ENCODE measurements at places on chromosomes 3 and 15.

- DNase-seq: peak; percentile 4
Measured at GRCh38 chr3:78258798-78259197, 1218.9 kb downstream of the ROBO2 start.

DNA sequence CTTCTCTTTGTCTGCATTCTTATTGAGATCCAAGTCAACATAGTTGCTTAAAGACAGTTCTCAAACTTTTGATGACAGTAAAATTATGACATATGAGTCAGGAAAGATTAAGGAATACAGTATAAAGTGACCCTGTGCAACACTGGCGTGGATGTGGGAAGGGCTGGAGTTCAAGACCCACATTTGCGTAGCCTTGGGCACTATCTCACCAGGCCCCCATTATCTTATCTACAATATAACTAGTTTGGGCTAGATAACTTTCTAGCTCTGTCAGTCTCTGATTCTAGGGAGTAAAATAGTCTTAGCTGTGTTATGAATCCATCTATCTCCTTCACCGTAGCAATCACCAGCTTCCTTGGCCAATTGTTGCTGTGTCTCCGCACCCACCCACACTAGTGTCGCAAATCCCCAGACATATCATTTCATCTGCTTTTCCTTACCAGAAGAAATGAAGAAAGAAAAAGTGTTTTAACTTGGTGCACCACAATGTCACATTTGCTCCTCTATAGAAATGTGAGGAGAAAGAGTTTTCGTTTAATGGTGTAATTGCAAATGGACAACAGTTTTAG, 14.9 kb upstream of the TM4SF4 start:
- no peak for DNase-seq

- DNase-seq: no peak
Measured at GRCh38 chr3:192880313-192880712, 37.3 kb downstream of the MB21D2 start.

GRCh38 chr3:2860626-2861025, 249.5 kb downstream of the IL5RA start:
- no peak for DNase-seq

DNA sequence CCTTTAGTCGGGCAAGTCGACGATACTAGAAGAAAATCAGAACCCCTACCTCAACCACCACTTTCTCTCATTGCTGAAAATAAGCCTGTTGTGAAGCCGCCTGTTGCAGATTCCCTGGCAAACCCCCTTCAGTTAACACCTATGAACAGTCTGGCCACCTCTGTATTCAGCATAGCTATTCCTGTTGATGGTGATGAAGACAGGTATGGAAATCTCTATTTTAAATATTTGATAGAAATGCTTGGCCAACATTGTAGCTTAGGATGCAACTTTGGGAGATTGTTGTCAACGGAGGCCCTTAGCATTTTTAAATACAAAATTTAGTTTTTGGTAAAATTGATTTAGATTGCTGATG, 3.0 kb downstream of the TSC22D2 start:
- DNase-seq: no peak

DNA sequence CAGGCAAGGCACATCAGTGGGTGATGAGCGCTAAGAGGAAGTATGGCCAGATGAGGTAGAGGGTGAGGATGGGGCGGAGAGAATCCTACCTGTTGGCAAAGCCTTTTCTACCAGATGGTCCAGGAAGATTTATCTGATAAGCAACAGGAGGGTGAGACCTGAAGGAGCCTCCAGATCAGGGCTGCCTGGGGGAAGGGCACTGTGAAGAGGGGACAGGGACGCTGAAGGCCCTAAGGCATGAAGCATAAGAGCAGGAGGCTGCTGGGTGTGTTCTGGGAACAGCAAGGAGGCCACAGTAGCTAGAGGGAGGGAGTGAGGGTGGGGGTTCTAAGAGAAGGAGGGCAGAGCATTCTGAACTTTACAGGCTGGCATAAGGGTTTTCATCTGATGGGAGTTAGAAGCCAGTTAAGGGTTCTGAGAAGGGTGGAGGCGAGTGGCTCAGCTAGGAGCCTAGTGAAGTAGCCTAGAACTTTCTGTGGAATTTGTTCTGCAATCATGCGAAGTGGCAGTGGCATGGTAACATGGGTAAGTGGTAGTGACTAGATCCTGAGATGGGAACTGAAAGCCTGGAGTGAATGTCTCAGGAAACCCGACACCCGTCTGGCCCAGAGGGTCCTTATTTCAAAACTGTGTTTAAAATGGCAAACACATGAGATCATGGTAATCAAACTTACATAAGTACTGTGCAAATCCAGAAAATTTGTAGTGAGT, 29.9 kb downstream of the CGNL1 start:
- no peak for DNase-seq
